ENCODE measurements at places on chromosomes 5 and 9.

- DNase-seq = no peak
Observed at GRCh38 chr5:138276402-138277054, 2.1 kb upstream of the GFRA3 start.

DNA sequence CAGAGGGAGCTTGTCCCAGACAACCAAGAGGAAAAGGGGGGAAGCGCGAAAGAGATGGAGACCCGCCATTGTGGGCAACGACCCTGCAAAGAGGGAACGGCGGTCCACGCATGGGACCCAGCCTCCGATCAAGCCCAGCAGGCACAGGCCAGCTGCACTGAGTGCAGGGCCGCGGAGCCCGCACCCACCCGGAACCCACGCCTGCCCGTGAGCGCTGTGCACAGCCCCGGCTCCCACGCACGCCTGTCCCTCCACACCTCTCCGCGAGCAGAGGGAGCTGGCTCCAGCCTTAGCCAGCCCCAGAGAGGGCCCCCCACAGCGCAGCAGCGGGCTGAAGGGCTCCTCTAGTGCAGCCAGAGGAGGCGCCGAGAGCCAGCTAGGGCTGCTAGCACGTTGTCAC lies 416.5 kb downstream of the DMRTA1 start:
- no peak for DNase-seq

DNA sequence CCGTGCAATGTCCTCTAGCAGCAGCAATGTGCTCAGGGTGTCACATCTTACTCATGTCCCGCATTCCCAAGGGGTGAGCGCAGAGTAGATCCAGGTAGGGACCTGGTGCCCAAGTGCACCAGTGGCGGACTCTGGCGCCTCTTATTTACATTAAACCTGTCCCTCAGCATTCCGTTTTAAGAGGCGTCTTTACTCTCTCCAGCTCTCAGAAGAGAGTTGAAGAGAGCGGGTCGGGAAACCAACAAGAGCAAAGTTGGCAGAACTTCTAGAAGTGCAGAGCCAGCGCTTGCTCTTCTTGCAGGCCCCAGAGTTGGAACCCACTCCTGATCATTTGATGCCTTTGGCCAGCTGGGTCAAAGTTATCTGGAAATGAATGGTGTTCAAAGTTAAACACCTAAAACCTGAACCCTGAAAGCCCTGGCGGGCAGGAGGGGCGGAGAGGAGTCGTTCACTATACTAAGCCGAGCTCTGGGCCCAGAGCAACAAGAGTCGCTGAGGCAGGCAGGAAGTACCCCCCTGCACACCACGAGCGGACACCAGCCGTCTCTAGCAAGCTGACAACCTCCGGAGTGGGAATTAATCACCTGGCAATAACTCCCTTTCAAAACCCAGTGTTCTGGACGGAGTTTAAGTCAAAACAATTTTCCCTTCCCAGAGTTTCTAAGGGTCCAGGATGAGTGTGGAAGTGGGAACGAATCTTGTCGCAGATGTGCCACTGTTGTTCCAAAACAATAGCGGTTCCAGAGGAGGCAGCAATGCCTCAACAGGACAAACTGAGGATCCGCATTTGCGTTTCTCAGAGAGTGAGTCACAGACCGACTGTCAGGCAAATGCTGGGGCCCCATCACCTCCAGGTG lies 122.8 kb downstream of the TMEM161B start:
- no peak for DNase-seq

- no peak for DNase-seq
Observed at GRCh38 chr5:147836439-147836838, 5.0 kb upstream of the SPINK1 start.

GRCh38 chr5:78467752-78468357 lies 107.4 kb downstream of the SCAMP1 start:
- DNase-seq = no peak

GRCh38 chr9:84780385-84780784 lies 110.9 kb downstream of the NTRK2 start:
- no peak for DNase-seq

- DNase-seq = no peak
Observed at GRCh38 chr5:149796030-149796429, 65.9 kb downstream of the PPARGC1B start.

DNA sequence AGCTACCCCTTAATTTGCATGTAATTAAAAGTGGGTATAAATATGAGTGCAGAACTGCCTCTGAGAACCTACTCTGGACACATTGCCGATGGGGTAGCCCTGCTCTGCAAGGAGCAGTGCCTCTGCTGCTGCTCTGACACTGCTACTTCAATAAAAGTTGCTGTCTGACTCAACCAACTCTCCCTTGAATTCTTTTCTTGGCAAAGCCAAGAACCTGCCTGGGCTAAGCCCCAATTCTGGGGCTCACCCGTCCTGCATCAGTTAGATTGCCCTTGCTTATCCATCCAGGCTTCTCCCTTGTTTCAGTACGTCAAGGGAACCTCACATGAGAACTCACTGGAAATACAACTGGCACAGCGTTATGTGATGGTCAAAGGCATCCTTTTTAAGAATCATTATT lies 44.1 kb downstream of the FBXL7 start:
- no peak for DNase-seq

- no peak for DNase-seq
Observed at GRCh38 chr9:136734837-136735496, 7.8 kb downstream of the LCN10 start.

DNA sequence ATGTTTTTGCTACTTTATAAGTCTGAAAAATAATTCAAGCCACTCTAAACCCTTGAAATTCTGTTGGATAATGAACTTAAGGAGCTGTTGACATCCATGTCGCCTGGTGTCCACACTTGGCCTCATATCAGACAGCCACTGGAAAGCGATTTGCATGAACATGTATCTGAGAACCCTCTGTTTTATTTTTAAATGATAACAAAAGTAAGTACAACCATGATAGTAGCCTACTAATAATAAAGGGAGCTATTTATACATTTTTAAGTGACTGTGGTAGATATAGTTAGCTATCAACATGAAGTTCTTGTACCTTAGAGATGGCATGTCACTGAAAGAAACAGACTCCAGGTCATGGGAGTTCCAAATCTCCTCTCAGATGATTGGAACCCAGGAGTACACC lies 53.3 kb downstream of the PLCXD3 start:
- DNase-seq = no peak

GRCh38 chr5:173882632-173883031 lies 5.5 kb upstream of the CPEB4 start:
- no peak for DNase-seq

DNA sequence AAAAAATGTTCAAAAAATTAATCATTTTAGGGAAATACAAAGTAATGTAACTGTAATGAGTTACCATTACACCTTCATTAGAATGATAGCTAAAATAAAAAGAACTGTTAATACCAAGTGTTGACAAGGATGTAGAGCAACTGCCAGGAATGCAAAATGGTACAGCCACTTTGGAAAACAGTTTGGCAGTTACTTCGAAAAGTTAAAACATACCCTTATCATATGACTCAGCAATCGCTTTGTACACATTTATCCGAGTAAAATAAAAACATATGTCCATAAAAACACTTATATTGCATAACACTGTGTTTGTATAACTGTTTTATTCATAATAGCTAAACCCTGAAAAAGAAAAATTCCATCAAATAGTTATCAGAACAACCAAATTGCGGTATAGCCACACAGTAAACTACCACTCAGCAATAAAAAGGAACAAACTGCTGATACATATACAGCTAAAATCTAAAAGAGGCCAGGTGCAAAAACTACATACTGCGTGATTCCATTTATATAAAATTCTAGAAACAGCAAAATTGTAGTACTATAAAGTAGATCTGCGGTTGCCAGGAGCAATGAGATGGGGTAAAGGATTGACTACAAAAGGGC lies 61.7 kb downstream of the RFX3 start:
- no peak for DNase-seq

- DNase-seq = no peak
Observed at GRCh38 chr9:106897236-106897635, 34.3 kb downstream of the ZNF462 start.

GRCh38 chr5:102523541-102524175 lies 24.9 kb upstream of the SLCO6A1 start:
- no peak for DNase-seq

DNA sequence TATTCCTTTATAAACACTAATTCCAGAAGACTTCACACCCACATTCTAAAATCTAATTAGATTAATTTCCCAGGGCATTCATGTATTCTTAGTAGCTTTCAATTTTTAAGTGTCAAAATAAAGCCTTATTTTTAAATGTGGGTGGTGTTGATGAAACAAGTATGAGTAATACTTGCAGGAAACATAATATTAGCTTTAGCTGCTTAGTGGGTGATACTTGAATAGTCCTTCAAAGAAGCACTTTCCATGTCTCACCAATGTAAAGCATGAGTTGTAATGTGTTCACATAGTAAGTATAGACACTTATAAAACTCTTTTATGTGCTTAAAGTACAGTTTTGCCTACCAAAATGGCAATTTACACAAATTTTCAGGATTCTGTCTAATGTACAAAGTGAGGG lies 6.9 kb downstream of the FNBP1 start:
- DNase-seq = no peak

- DNase-seq = no peak
Observed at GRCh38 chr5:31477971-31478370, 53.9 kb downstream of the DROSHA start.

DNA sequence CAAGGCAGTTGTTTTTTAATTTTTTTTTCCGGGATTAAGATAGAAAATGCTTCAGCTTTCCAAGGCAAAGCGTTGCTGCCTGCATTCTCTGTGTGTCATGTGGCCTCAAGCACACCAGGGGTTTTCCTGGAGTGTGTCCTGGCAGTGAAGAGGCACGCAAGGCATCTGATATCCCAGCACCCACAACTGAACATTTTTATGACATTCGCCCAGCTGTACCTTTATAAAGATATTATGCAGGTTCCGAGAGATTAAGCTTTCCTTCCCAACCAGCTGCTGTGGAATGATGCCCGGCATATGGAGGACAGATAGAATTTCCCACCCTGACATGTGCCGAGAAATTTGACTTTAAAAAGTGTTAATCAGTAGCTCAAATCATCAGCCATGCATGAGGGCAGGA lies 205.6 kb downstream of the GADD45G start:
- no peak for DNase-seq

DNA sequence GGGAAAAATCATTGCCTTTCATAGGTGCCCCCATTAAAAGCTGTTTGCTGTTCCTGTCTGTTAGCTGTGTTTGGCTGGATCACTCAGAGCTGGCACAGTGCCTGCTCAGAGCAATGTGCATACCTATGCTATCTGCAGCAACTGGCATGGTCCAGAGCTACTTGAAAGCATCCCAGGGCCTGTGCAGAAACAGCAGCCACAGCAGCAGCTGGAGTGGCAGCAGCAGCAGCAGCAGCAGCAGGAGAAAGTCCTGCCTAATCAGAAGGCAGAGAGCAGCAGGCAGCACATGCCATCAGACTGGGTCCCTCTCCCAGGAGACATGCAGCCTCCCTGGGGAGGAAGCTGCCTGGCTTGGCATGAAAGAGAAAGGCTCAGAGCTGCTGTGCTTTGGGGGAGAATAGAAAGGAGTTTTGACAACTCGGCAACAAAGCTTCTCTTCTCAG lies 243.8 kb upstream of the WWC1 start:
- no peak for DNase-seq

DNA sequence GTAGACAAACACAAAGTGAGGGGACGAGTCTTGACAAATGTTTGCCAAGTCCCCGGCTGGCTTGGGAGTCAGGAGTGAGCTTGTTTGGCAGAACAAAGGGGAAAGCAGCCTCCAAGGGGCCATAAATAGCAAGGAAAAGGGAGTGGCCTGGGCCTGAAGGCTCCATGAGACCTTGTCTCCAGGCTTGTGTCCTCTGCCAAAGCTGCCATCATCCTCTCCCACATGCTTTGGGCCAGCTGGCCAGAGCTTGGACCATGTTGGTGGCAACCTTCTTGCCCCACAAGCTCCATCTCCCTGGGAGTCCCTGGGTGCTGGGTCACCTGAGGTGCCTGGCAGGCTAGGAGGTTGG lies 13.3 kb upstream of the PITX1 start:
- DNase-seq = no peak

DNA sequence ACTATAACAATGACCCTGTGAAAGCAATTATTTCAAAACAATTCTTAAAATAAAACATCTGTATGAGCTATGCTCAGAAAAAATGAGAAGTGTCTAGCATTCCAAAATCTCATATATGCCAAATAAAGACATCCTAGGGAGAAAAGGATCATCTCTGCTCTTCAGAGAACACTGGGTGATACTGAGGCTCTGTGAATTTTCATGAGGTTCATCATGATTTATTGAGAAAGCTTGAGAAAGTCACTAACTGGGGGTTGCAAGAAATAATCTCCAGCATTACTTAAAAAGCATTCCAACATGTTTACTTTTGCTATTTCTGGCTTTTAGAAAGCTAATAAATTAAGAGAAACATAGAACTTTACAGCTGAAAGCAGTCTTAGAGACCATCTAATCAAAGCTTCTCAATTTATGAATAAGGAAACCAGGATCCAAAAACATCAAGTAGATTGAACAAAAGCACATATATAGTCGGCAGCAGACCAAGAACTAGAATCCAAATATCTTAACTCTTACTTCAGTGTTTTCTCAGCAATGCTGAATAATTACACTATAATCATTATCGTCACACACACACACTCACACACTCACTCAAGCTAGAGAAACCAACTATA lies 372.8 kb downstream of the NR2F1-AS1 start:
- no peak for DNase-seq

GRCh38 chr5:176739461-176740051 lies 70.8 kb upstream of the UNC5A start:
- no peak for DNase-seq

- no peak for DNase-seq
Observed at GRCh38 chr9:135888766-135889394, 18.5 kb downstream of the CAMSAP1 start.

- no peak for DNase-seq
Observed at GRCh38 chr9:95049761-95050160, 267.7 kb downstream of the FANCC start.

DNA sequence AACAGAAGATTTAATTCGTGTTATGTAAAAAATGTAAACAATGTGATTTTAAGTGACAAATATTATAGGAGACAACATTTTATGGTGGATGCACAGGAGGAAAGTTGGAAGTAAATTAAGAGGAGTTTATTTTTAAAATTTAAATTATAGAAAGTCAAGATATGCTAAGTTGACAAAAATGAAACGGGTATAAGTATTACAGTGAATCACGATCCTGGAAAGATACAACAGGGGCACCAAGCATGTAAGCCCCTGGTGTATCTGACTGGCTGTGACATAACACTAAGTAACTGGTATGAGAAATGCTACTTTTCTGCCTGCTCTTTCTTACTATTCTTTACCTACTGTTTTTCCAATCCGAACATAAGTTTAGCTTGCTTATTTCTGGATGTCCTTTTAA lies 419.8 kb upstream of the CHD1 start:
- no peak for DNase-seq

Data from effector memory CD4-positive, alpha-beta T cell (primary cell).